ENCODE measurements at places on chromosomes 6 and 20.

- DNase-seq = no peak
Measured at GRCh38 chr6:89555806-89556205, 82.7 kb downstream of the LYRM2 start.

GRCh38 chr20:36736451-36737182, 9.3 kb downstream of the NDRG3 start:
- no peak for DNase-seq

DNA sequence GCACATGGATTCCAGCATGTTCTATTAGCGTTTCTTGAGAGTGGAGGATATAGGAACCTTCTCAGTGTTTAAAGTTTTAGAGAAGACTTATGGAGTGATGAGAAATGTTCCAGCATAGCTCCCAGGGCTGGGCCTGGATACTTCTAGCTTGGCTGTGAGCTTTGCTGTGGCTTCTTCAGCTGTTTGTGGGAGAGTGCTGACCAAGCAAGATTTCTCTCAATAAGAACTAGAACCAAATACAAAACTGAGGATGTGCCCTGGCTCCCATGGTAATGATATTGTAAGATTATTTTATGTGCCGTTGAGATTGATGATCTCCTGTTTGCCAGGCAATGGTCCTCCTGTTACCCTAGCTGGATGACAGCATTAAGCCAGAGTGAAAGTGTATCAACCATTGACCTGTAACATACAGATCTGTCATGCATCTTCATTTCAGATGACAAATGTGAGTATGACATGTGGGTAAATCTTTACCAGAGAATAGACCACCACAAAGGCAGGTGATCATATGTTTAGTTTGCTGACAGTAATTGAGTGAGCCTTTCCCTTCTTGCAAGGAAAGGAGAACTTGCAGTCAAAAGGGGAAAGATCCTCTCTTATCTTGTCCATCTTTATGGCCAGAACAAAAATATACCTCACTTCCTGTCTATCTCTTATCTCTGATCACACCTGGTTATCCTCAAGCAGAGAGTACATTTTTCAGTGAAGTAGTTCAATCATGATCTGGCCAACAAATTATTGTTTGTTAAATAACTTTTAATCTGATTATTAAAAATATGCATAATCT, 180.1 kb downstream of the SLC24A3 start:
- DNase-seq = no peak

- peak; percentile 71 for DNase-seq
Measured at GRCh38 chr6:88870717-88871330, 92.6 kb downstream of the RNGTT start.

DNA sequence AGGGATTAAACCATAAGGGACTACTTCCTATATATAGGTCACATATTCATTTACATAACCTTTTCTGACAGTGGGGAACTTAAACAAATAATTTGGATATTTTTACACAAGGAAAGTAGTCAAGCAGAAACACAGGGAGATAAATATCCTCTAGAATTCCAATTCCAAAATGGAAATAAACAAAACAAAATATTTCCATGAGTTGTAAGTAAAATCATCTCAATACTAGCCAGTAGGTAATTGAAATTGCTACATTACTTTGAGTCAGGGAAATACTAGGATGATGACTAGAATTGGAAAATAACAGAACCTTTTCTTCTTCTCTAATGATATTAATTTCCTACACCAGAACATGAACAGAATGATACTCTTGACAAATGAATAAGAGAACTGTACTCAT, 1308.1 kb upstream of the GJE1 start:
- no peak for DNase-seq

GRCh38 chr20:62805711-62806382, 1.2 kb downstream of the OGFR start:
- no peak for DNase-seq

- DNase-seq = no peak
Measured at GRCh38 chr20:23265226-23265625, 85.4 kb upstream of the NXT1 start.

- DNase-seq = no peak
Measured at GRCh38 chr20:53269380-53269779, 297.2 kb downstream of the TSHZ2 start.

DNA sequence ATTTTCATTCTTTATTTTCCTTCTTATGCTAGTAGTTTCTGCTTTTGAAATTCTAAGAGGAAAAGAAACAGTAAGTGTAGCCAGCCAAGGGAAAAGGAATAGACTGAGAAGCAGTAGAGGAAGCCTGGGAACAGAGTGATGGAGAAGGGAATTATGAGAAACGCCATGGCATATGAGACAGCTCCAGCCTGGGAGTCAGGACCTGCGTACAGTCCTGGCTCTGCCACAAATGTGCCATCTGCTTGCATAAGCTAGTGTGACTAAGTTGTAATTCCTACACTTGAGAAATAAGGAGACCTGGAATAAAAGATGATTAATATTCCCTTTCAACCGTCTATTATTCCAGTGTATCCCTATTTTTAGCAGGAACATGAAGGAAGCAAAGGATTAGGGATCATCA, 47.5 kb downstream of the OSTM1 start:
- peak; percentile 39 for DNase-seq

GRCh38 chr6:15713325-15713724, 50.5 kb upstream of the DTNBP1 start:
- no peak for DNase-seq

DNA sequence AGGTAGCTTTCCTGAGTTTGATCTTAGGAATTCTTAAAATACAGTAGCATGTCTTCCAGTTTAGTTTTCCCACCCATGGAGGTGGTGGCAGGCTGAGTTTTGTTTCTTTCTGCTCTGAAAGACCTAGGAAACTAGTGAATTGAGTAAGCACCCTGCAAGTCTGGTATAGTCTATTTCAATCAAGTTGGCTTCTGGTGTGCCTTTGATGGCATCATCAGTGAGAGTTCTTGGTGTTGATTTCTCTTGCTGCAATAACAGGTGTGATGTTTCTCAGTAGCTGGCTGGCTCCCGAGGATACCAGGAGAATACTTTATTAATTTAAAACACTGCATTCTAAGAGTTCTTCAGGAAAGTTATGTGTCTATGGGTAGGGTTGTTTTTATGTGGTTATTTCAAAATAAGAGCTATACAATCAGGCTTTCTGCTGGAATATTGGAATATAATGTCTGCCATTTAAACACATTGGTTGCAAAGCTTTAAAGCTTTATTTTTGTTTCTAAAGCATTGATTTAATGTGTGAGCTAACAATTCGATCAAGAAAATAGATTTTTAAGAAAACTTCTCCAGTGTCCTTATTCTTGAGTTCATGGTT, 19.0 kb downstream of the VAPB start:
- DNase-seq = peak; percentile 68
